ENCODE measurements at places on chromosomes 13 and 19.

DNA sequence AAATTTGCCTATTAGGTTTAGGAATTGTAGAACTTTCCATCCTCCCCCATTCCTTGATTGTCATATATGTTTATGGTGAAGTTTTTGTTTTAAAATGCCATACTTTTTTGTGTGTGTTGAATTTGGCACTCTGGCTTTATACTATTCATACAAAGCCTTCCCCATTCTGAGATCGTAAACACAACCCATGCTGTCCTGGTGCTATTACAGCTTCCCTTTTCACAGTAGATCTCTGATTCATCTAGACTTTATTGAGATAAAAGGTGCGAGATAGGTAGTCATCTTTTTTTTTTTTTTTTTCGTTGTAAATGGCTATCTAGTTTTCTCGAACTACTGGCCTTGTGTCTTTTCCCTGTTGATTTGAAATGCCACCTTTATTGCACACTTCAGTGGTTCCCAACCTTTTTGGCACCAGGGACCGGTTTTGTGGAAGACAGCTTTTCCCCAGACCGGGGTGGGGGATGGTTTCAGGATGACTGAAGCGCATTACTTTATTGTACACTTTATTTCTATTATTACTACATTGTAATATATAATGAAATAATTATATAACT is 94.6 kb downstream of the LRCH1 start:
- no peak for DNase-seq
- no peaks in the 10 kb centered on the region for H3K27me3 ChIP-seq
- no peaks in the 10 kb centered on the region for H3K36me3 ChIP-seq
- no peak overlapping the region for H3K4me3 ChIP-seq
- peaks cover 42% of the 10 kb centered on the region for H3K4me1 ChIP-seq

DNA sequence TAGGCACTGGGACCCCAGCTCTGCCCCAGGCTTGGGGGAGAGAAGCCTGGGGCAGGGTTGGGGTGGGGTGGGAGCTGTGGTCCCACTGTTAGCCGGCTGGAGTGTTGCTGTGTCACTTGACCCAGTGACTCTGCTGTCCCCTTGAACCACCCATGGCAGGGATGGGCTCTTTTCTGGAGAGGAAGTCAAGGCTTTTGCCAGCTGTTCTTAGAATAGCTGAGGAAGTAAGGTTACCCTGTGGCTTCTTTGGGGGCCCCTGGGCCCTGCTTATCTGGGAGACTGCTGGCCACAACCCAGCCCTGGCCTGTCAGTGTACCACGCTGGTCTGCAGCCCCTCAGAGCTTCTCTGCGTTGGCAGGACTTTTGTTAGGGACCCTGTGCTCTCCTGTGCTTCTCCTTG is 9.1 kb downstream of the PNPLA6 start:
- DNase-seq: no peak
- no peak overlapping the region for H3K27ac ChIP-seq
- H3K27me3 ChIP-seq: no peaks in the 10 kb centered on the region
- no peak overlapping the region for H3K4me3 ChIP-seq
- peaks cover 7% of the 10 kb centered on the region for H3K36me3 ChIP-seq
- no peaks in the 10 kb centered on the region for H3K4me1 ChIP-seq

DNA sequence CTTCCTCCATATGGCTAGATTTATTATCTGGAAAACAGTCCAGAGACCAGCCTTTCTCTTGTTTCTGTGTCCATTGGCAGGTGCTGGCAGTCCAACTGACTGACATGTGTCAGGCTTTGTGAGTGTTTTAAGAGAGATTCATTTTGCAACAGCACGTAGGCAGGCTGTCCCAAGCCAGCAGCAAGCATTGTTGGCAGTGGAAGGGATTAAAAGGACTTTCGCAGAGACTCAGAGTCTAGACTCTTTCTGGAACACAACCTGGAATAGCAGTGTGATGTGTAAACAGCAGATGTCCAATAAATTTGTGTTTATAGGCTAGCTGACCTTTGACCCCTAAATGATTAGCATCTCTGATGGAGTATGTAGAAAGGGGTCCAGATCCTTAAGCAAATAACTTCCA is 222.2 kb upstream of the SERP2 start:
- no peaks in the 10 kb centered on the region for H3K27me3 ChIP-seq
- H3K36me3 ChIP-seq: no peaks in the 10 kb centered on the region
- no peak for DNase-seq
- H3K4me1 ChIP-seq: no peaks in the 10 kb centered on the region
- no peak overlapping the region for H3K27ac ChIP-seq

DNA sequence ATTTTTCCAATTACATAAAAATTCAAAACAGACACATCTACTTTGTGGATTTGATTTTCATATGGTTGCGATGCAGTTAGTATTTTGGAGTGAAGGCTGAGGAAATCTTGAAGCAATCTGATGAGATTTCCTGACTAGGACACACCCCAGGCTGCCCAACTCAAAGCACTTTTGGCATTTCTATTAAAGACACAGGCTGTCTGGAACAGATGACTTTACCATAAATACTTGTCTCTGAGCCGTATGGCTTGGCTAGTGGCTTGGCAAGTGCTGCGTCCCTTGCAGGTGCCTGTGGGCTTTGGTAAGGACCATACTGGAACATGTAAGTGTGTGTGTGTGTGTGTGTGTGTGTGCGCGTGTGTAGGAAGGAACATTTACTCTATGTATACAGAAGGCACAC is 218.8 kb downstream of the FGF9 start:
- H3K27ac ChIP-seq: no peak overlapping the region
- no peaks in the 10 kb centered on the region for H3K27me3 ChIP-seq
- H3K4me3 ChIP-seq: no peak overlapping the region
- no peak for DNase-seq

- H3K27me3 ChIP-seq: no peaks in the 10 kb centered on the region
- peaks cover 64% of the 10 kb centered on the region for H3K36me3 ChIP-seq
- DNase-seq: no peak
- no peak overlapping the region for H3K27ac ChIP-seq
- H3K4me1 ChIP-seq: no peaks in the 10 kb centered on the region
Measured at GRCh38 chr19:21362291-21362690, 3.5 kb downstream of the ZNF738 start.

DNA sequence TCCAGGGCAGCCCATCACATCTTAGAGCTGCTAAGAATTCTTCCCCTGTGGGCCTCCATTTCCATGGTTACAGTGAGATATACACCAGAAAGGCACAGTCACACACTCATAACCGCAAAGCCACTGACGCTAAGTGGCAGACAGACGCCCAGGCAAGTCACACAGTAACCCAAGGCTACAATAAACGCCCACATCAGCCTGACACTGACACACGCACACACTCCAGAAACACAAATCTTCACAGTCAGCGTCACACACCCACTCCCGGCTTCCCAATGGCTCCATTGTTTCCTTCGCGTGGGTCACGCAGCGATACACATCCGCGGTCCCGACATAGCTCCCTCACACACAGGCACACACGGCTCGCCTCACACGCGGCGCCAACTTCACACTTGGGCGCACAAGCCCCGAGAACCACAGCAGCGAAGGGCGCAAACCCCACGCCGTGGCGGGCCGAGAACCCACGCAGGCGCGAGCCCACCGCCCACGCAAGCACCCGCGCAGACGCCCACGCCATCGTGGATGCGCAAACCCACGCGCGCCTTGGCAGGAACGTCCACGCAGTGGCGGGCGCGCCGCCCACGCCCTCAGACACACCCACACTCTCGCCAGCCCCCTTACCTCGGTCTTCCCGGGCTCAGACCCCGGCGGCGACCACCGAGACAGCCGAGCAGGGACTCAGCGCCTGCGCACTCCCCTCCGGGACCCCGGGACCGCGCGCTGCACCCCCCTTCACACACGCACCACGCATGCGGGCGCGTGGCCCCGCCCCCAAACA is at the start of gene ZNF667:
Gene ZNF667, minus strand, starts transcription at position 695 of the 778 bp plus-strand sequence. CDS start 14,975 bp downstream, outside the sequence.
- H3K36me3 ChIP-seq: no peaks in the 10 kb centered on the region
- peak within 1 kb of the TSS; percentile 30 for H3K27ac ChIP-seq
- no peaks in the 10 kb centered on the region for H3K4me1 ChIP-seq
- DNase-seq: peak; percentile 11
- H3K4me3 ChIP-seq: peak within 1 kb of the TSS; percentile 47

- H3K4me1 ChIP-seq: no peaks in the 10 kb centered on the region
- no peak overlapping the region for H3K27ac ChIP-seq
- H3K4me3 ChIP-seq: no peak overlapping the region
- H3K27me3 ChIP-seq: peaks cover 8% of the 10 kb centered on the region
Measured at GRCh38 chr19:15635016-15635805, 5.5 kb upstream of the CYP4F3 start.

- H3K27me3 ChIP-seq: no peaks in the 10 kb centered on the region
- peaks cover 4% of the 10 kb centered on the region for H3K4me1 ChIP-seq
- no peak overlapping the region for H3K4me3 ChIP-seq
- H3K36me3 ChIP-seq: no peaks in the 10 kb centered on the region
Measured at GRCh38 chr19:11288349-11288748, 7.6 kb upstream of the TSPAN16 start.

Data from A673 (cell line).